Esophagus squamous epithelium (tissue), 5 donors: ENCODE measurements at places on chromosomes 16 and 17.

GRCh38 chr16:81409016-81409556 lies 35.5 kb upstream of the CMIP start:
- H3K4me3 ChIP-seq: no peak overlapping the region
- no peak for DNase-seq

- H3K4me1 ChIP-seq: peaks cover 37% of the 10 kb centered on the region
- H3K4me3 ChIP-seq: no peak overlapping the region
- no peak overlapping the region for H3K27ac ChIP-seq
- DNase-seq: no peak
- H3K27me3 ChIP-seq: peaks cover 16% of the 10 kb centered on the region
Measured at GRCh38 chr16:10180042-10180770, 2.0 kb downstream of the GRIN2A start.

DNA sequence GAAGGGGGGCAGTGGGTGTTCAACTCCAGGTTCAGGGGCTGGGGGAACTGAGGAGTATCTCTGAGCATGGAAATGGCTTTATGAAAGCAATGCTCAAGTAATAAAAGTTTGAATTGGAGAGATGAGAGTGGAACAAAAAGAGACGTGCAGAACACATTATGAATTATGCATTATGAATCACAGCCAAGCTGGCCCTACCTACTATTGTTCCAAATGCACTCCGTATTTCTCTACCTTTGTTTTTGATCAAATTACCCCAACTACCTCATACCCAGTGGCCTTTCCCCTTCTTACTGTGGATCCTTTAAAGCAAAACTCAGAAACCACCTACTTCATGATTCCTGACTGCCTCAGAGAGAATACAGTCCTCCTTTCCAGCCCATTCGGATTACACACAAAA lies 38.1 kb downstream of the TEKT3 start:
- DNase-seq: no peak
- no peak overlapping the region for H3K4me3 ChIP-seq
- no peaks in the 10 kb centered on the region for H3K36me3 ChIP-seq
- no peaks in the 10 kb centered on the region for H3K27me3 ChIP-seq

GRCh38 chr17:27282054-27282551 lies 11.8 kb upstream of the WSB1 start:
- peaks cover 6% of the 10 kb centered on the region for H3K4me1 ChIP-seq
- no peak overlapping the region for H3K27ac ChIP-seq
- no peaks in the 10 kb centered on the region for H3K27me3 ChIP-seq
- no peak for DNase-seq
- no peaks in the 10 kb centered on the region for H3K36me3 ChIP-seq

- no peak overlapping the region for H3K4me3 ChIP-seq
- H3K27ac ChIP-seq: no peak overlapping the region
Measured at GRCh38 chr17:81499601-81499970, 13.0 kb downstream of the ACTG1 start.

GRCh38 chr16:88896238-88897070 lies 30.0 kb upstream of the PABPN1L start:
- H3K27me3 ChIP-seq: no peaks in the 10 kb centered on the region
- H3K36me3 ChIP-seq: no peaks in the 10 kb centered on the region
- H3K4me3 ChIP-seq: no peak overlapping the region
- H3K27ac ChIP-seq: no peak overlapping the region
- no peaks in the 10 kb centered on the region for H3K4me1 ChIP-seq

DNA sequence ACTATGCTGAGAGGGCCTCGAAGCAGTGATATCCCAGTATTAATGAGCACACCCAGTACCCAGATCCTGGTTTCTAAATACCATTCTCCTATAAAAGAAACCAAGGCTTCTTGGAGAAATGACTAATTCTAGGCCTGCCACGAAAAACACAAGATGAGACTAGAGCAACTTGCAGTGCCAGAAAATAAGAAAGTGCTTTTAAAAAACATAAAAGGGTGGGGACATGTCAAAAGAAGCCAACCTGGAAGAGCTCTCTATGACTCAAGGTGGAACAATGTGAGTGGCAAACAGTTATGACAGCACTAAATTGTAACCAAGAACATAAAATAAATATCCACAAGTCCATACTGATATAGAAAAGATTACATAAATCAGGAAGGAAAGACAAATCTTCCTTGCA lies 153.2 kb upstream of the KCNJ18 start:
- H3K27me3 ChIP-seq: no peaks in the 10 kb centered on the region
- H3K4me3 ChIP-seq: no peak overlapping the region
- DNase-seq: no peak
- no peaks in the 10 kb centered on the region for H3K4me1 ChIP-seq
- peaks cover 18% of the 10 kb centered on the region for H3K36me3 ChIP-seq
- H3K27ac ChIP-seq: peak overlapping the region; percentile 19

GRCh38 chr16:21088646-21089538 lies 61.8 kb downstream of the DNAH3 start:
- peaks cover 5% of the 10 kb centered on the region for H3K4me1 ChIP-seq
- H3K36me3 ChIP-seq: no peaks in the 10 kb centered on the region
- no peak overlapping the region for H3K4me3 ChIP-seq
- H3K27me3 ChIP-seq: no peaks in the 10 kb centered on the region
- DNase-seq: no peak

GRCh38 chr16:11264155-11264832 lies 4.8 kb downstream of the TNP2 start:
- H3K27me3 ChIP-seq: no peaks in the 10 kb centered on the region
- H3K4me1 ChIP-seq: peaks cover 4% of the 10 kb centered on the region
- no peak overlapping the region for H3K4me3 ChIP-seq
- H3K36me3 ChIP-seq: no peaks in the 10 kb centered on the region
